ENCODE measurements at places on chromosomes 4 and X.

GRCh38 chr4:28211676-28212470 is 1351.2 kb downstream of the STIM2 start:
- no peak for DNase-seq

DNA sequence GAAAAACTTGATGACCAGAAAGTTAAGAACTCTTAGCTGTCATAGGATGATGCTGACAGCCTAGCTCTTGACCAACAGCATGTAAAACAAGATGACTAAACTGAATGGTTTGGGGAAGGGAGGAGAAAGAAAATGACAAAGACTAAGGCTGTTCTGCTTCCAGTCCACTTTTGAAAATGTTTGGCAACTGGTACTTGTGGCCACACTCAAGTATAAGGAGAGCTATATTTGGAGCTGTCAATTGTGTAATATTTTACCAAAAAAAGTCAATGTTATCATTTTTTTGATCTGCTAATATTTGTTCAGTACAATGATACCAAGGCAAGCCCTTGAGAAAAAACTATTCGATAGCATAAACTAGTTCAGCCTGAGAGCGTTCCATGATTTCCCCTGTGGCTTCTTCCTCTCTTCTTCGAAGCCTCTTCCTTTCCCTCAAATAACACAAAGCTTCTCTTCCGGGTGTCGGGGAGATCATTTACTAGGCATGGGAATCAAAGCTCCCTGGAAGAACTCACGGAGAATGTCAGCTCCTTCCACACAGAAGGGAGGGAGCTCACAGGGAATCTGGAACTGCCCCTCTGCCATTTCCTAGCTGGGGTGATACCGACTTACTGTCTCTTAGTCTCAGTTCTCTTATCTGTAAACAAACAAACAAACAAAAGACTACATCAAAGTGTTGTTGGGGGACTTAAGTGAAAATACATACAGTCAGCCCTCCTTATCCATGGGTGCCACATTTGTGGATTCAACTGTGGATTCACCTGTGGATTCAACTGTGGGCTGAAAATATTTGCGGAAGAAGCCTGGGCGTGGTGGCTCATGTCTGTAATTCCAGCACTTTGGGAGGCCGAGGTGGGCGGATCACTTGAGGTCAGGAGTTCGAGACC is 82.6 kb downstream of the SCD5 start:
- DNase-seq = no peak

GRCh38 chr4:39976945-39977488 is 694 bp downstream of the PDS5A start:
- peak; percentile 16 for DNase-seq

DNA sequence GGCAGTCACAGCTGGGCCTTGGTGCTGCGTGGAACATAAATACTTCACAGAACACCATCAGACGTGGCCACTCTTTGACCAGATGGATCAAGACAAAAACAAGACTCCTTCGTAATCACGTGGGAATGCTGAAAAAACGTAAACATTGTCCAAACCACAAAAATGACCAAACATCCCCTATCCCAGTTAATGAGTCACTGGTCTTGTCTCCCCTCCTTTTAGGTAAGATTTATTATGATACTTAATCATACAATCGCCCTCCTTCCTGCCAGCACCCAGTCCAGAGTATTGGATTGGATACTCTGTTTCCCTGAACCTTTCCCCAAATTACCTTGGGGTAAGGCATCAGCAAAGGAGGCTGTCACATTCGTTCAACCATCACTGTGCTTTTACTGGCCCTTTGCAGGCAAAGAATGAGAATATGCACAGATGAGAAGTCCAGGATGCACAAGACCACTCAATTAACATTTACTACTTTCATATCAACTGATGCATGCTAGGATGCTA is 601 bp upstream of the TCEANC start:
- no peak for DNase-seq

GRCh38 chr4:139304920-139305319 is 2.6 kb upstream of the NDUFC1 start:
- no peak for DNase-seq

Data from stimulated activated CD4-positive, alpha-beta T cell treated with anti-CD3 and anti-CD28 coated beads, TNF-alpha, amount 100 ng/mL, for 1 hour (primary cell).